Kidney glomerular epithelial cell (primary cell): ENCODE measurements at places on chromosomes 2 and 18.

GRCh38 chr2:36482576-36483214 is 115.3 kb downstream of the FEZ2 start:
- DNase-seq = peak; percentile 92

DNA sequence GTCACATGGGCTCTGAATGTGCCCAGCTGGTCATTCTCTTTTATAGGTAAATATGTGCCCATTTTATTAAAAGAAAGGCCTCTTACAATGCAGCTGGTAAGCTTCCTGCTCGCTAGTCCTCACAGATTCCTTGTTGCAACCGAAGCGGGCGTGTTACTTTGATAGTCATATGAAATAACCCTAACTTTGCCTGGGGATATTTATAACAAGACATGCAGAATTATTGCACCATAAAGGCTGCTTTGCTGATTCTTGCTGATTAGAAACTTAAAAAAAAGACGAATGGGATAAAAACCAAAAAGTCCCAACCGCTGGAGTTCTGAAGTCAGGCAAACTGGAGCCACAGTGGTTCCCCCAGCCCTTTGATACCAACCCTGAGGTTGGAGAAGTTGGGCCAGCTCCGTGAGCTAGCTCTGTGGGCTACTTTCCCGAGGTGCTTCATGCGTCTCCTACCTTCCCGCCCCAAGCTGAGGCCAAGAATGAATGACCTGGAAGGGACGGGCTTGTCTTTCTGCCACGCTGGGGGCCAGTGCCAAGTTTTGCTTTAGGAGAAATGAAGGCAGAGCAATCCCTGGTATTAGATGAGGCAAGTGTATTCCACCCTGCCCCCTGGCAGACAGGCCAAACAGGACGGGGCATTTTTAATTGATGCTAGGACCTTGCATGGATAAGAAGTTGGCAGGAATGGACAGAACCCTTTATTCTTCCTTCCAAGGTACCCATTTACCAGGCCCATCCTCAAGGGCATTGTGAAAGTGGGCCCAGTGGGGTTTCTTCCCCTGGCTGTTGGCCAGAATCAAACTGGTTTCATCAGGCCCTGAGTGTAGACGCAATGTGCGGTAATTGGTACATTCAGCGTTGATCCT is 140.4 kb downstream of the KCTD1 start:
- no peak for DNase-seq

DNA sequence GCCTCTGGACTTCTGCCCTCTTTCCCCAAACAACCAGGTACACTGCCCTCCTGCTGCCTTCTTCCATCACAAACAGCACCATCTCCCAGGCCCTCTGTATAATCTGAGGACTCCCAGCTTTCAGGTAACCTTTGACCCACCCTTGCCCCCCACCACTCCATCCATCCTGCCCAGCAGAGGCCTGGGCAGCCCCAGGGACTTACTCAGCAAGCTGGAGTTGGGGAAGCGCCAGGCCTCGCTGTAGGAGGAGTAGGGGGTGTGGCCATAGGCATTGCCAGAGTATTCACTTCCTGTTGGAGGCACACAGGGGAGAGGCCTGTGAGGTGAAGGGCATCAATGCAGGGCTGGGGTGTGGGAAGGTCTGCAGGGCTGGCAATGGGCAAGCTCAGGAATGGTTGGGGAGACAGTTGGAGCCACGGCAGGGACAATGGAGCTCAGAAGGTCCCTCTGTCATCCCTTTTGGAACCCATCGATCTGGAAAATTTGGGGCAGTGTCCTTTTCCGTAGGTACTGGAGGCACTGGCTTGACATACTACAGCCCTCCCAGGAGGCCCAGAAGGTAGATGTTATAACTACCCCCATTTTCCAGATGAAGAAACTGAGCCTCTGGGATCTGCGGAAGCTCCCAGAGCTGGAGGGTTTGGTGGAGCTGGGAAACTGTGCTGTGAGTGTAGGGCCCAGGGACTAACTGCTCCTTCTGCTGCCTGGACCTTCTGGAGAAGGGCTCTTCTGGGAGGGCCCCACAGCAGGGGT is 46.3 kb downstream of the PSD4 start:
- no peak for DNase-seq

GRCh38 chr2:71669058-71669456 is 215.7 kb downstream of the DYSF start:
- no peak for DNase-seq

DNA sequence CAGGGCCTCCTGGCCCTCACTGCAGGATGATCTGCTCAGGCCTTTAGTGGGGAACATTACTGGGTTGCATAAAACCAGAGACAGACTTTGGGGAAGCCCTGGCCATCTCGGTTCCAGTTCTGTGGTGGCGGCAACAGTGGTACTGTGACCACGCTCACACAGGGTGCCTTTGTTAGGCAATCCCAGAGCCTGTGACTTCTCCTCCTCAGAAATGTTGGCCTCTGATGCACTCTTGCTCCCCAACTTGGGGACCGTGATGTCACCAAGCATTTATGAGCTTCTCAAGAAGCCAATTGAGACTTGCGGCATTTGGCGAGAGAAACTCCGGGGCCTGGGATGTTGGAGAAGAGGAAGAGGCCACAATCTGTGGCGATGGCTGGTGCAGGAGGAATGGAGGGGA is 80.9 kb upstream of the PKDCC start:
- no peak for DNase-seq

GRCh38 chr2:14524041-14524802 is 108.3 kb upstream of the LRATD1 start:
- peak; percentile 14 for DNase-seq

DNA sequence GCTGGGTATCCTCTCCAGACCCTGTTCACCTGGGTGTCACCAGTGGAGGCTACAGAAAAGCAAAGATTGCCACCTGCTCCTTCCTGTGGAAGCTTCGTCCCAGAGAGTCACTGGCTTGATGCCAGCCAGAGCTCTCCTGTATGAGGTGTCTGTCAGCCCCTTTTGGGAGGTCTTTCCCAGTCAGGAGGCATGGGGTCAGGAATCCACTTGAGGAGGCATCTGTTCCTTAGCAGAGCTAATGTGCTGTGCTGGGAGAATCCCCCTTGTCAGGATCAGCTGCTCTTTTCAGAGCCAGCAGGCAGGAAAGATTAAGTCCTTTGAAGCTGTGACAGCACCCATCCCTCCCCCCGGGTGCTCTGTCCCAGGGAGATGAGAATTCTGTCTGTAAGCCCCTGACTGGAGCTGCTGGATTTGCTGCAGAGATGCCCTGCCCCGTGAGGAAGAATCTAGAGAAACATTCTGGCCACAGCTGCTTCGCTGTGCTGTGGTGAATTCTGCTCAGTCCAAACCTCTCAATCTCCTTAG is 121.8 kb downstream of the GPR39 start:
- no peak for DNase-seq

- no peak for DNase-seq
These were observed 41.6 kb downstream of the GFPT1 start for GRCh38 chr2:69345434-69345833.

DNA sequence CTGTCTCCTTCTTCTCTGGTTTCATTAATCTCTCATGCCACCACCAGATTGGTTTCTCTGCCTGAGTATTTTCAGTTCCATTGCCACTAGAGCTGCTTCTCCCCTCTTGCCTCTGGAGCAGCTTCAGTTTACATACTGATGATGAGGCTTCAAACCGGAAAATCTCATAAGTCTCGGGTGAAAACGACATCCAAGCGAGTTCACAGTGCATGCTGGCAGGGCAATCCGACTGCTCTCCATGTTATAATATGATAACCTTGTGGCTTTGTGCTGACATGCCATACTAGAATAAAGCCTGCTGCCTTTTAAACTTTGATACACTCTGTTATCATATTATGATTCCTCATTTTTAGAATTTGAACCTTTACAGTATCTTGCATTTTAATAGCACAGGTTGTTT is 153.5 kb downstream of the PRPF40A start:
- DNase-seq = no peak

DNA sequence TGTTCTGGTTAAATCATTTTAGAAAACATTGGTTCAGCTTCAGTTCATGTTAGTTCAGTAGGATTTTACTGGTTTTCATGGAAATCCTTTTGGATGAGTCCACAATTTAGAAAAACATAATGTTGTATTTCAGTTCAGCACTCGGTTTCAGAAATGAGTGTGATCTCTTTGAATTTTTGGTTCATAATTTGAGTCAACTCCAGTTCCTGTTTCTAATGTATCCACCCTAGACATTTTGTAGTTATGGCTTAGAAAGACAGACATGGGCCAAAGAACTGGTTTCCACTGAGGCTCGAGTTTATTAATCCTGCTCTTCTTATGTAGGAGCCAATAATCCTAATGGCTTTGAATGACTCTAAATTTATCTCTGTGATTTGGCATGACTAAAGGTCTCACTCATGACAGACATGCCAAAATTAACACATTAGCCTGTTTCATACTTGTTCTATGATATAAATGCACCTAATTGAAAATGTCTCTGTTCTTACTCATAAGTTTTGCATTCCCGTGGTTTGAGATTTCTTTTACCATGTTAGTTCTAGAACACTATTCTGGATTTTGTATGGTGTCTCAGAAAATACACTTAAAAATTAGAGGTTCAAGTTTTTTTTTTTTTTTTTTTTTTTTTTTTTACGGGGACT is 82.3 kb upstream of the SPRED2 start:
- peak; percentile 5 for DNase-seq

- no peak for DNase-seq
These were observed 52.2 kb downstream of the EDAR start for GRCh38 chr2:108936866-108937265.

GRCh38 chr2:176083796-176084261 is at the start of gene EVX2:
TSS of gene EVX2 (minus strand) at chr2:176083962. CDS start at chr2:176083776, 186 bp downstream.
- no peak for DNase-seq

DNA sequence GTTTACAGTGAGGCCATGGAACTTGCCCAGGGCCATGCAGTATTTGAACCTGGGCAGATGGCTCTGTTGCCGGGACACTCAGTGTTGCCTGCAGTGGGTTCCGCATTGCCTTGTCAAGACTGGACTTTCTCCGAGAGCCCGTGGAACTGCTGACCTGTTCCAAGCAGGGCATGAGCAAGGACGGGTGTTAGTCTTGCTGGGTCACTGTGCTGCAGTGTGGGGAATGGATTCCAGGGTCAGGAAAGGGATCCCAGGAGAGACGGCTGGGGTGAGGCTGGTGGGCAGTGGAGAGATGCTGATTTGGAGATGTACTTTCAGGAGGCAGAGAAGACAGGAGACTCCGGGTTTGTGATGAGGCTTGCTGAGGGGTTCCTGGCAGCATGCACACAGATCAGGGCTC is 348.7 kb upstream of the HS6ST1 start:
- DNase-seq = no peak

DNA sequence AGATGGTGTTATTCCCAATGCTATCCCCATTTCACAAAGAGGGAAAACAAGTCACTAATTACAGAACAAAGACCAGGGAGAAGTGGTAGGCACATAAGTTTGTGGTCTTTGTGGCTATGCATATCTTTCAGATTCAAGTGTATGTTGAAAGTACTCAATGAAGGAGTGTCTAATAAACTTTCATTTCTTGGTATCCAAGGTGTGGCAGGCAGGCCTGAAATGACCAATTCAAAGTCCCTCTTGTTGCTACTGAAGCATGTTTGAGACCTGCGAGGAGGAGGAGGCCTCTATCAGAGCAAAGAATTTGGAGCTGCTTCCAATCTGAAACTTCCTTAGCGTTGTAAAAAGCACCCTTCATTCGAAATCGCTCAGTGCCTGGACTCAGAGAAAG is 60.9 kb upstream of the KLF7 start:
- DNase-seq = no peak

- no peak for DNase-seq
These were observed 84.1 kb upstream of the MGAT5 start for GRCh38 chr2:134169788-134170187.

- no peak for DNase-seq
These were observed 101.2 kb downstream of the ZNF519 start for GRCh38 chr18:14031053-14031452.

GRCh38 chr18:54881229-54881768 is 53.0 kb downstream of the RAB27B start:
- DNase-seq = no peak

- DNase-seq = no peak
These were observed 43.8 kb downstream of the XIRP2 start for GRCh38 chr2:166932032-166932431.

- peak; percentile 49 for DNase-seq
These were observed 219.3 kb upstream of the APCDD1 start for GRCh38 chr18:10234912-10235660.

- no peak for DNase-seq
These were observed 60.5 kb downstream of the RIT2 start for GRCh38 chr18:43054815-43055519.

DNA sequence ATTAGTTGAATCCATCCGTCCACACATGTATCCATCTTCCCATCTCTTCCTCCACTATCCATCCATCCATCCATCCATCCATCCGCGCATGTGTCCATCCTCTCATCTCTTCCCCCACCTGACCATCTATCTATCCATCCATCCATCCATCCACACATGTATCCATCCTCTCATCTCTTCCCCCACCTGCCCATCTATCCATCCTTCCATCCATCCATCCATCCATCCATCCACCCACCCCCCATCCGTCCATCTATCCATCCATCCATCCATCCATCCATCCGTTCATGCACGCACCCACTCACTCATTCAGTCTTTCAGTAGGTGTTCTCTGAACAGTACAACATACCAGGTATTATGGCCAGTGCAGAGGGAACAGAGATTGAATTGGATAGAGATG is 18.9 kb upstream of the GREB1 start:
- DNase-seq = no peak

DNA sequence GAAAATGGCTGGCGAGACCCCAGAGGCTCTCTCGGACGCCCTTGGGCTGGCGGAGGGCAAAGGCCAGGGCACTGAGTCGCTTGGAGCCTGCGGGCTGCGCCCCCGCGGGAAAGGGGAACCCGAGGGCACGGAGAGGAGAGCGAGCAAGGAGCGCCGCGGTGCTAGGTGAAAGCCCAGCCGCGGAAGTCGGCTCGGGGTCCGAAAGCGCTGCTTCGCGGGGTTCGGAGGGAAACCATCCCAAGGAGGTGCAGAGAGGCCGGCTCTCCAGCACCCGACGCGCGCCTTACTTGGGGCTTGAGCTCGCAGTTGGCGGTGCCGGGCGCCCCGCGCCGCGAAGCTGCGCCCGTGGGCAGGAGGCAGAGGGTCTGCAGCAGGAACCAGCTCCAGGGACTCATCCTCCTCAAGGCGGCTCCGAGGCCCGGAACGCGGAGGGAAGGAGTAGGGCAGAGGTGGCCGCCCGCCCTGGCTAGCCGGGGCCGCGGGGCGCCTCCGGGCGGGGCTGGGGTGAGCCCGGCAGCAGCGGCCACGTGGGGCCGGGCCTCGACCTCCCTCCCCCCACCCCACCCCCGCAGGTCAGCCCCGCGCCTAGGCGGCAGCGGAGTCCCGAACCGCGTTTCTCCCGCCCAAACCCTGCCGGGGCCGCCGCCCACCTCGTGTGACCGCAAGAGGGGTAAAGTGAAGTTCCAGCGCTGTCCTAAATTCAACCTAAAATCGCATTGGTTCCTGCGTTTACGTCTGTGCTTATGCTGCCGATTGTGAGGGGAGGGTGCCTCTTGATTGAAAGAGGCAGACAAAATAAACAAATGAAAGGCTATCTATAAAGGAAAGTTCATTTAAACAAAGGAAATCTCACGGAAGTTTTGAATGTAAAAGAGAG is at the start of gene TRABD2A:
TRABD2A (minus strand) TSS at position 440 of the 877 bp plus-strand sequence; CDS start at position 395, 45 bp downstream.
- no peak for DNase-seq

DNA sequence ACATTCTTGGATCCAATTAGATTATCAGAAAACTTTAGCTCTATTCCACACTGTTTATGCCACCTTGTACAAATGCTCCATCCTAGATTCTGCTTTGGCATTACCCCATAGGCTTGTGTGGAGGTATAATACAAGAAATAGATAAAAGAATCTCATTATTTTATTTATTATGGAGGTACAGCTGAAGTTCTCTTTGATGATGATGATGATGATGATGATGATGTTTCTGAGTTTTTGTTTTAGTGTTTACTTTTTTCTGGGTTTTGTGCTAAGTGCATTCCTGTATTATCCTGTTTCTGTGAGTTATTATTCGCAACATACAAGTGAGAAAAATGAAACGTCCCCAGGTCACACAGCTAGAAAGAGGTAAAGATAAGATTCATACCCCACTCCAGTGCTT is 43.4 kb downstream of the ANXA4 start:
- no peak for DNase-seq
